Activated T-cell treated with anti-CD3 and anti-CD28 coated beads, Interleukin-2, amount 50 U/mL, for 72 hours (primary cell): ENCODE measurements at places on chromosomes 2 and 18. TPM values are rescaled to one million over a fixed set of nuclear protein-coding genes. Genes with fewer than 3 reads are reported as not detected.

GRCh38 chr2:15058015-15058720 lies 425.7 kb downstream of the LRATD1 start:
- DNase-seq = peak; percentile 30

The DPYSL5 gene
- total RNA-seq = not detected

The KRCC1 gene
- 13.2 TPM for total RNA-seq

DNA sequence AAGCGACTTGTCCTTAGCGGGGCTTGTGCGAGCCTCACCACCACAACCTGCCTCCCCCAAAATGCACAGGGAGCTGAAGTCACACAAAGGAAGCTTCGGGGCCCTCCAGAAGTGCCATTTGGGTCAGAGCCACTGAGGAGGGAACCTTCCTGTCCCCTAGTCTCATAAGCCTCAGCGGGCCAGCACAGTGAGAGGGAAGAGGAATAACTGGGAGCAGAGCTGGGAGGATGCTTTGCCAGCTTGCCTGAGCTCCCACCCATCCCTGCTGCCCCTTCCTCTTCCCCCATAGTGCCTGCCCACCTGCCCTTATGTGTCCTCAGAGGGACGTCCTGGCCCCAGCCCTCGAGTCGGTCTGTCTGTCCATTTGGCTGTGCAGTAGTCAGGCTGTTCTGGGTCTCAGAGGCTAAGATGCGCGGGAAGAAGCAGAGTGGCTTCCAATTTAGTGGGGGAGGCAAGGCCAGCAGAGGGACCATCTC lies 51.8 kb upstream of the GPR17 start:
- no peak for DNase-seq

DNA sequence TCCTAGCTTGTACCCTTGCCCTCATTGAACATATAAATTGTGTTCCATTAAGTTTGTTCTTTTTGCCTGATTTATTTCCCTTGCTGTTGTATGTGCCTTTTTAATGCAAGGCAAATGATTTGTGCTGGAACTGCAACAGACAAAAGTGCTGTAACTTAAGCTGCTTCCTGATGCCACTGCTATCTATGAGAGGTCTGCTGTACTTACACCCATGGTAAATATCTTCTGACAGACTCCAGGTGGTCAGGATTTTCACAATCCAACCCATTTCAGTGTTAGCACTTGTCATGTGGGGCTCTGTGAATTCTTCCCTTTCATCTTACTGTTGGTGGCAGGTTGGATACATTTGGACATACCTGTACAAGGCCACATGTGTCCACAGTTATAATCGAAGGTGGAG lies 63.5 kb downstream of the ARHGAP15 start:
- no peak for DNase-seq

DNA sequence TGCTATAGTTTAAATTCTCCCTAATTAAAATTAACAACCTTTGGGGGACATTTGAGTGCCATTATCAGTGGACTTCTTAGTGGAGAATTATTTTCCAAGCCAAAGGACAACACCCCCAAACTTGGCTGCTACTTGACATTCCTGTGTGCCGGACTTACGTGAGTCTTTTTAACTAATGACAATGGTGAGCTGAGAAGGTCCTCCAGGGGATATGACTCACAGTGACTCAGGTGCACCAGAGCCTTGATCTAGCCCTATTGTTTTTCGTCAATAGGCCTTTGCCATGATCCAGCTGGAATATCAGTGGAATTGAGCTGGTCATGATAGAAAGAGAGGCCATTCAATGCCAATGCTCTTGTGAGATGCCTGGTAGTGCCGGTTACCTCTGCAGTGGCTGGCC lies 118.1 kb upstream of the CXCR4 start:
- DNase-seq = no peak

- DNase-seq = no peak
Measured at GRCh38 chr2:136175868-136176267, 57.9 kb upstream of the CXCR4 start.

DNA sequence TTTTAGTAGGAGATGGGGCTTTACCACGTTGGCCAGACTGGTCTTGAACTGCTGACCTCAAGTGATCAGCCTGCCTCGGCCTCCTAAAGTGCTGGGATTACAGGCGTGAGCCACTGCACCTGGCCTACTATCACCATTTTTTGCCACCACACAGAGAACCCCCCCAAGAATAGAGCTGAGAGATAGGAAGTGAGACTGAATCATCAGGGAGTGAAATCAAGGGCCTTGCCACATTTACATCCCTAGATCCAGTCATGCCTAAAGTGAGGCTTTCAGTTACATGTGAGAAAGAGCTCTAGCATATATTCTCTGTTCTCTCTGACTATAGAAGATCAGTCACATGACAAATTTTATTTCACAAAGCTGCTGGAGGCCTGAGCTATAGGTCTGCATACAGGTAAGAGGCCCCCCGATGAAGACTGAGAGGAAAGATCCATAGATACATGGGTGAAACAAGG lies 28.0 kb upstream of the KCMF1 start:
- DNase-seq = no peak

The DSG4 gene
- not detected for total RNA-seq

DNA sequence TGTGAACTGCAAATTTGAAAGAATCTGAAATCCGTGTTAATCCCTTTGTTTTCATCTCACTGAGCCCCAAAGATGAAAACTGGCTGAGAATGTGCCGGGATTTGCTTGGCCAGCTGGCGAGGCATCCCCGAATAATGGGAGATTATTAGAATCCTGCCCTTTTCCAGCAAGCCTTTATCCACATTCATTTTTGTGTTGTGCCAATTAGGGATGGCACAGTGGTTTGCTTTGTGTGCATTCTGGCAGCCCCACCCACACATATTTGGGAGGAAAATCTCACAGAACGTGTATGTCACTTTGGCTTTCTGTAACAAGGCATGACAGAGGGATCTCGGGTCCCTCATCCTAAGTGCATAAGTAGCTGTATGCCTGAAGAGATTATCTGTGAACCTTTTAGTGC lies 405.8 kb upstream of the FAM98A start:
- DNase-seq = no peak

GRCh38 chr2:64960819-64961218 lies 28.4 kb upstream of the SLC1A4 start:
- DNase-seq = no peak

DNA sequence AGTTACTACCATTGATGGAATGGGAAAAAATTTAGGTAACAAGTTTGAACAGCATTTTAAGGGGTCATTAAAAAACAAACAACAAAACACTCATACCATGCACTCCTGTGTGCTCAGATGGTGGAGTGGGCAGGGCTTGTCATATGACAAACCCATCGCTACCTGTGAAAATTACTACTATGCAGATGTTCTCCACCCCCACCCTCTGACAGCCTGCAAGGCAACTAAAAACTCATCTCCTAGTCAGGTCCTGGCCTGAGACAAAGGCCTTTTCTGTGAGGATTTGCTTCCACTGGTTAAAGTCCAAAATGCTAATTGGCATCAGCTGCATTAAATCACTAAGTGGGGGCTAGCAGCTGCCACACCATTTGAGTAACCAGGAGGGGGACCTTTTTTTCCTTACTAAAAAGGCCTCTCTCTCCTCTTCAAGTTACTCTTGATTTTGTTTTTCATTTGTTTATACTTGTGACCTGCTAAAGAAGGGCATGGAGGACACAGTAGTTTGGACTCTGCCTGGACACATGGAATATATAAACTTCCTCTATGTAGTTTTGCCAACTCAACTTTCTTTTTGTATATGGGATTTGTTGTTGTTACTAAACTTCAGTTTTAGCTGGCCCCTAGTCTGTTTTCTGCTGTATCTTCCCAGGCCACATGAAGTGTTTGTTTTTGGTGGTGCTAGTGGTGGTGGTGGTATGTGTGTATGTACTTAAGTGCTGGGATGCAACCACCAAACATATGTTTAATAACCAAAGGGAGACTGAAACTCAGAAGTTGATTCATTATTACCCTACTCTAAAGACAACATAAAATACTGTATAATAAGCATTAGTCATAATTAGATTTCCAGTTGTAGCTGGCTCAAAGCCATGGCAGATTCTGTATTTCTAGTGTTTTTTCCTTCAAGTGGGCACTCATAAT lies 121.3 kb downstream of the MAP4K4 start:
- DNase-seq = no peak

DNA sequence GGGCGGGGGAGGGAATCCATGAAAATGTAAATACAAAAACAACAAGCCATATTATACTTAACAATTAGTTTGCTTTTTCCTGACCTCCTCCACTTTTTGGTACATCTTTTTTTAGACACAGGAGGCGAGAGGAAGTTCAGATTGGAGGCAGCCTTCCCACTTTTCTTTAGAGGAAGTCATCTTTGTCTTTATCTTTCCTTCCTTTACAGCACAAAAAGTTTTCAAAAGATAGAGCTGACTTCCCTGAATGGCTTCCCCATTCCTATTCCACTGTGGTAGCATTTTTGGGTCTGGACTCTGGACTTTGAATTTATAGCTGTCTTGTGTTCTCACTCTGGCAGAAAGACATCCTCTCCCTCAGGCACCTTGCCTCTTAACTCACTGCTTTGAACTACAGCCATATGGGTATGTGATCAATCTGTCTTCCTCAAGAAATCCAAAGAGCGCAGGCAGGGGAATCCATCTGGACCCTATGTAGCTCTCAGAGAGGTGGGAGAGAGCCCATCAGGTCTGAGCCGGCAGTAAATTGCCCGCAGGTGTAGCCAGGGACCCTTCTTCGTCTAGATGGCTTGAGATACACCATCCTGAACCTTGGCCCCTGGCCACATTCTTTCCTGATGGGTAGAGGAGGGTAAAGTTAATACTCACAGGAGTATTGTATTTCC lies 101.9 kb downstream of the AQP4 start:
- no peak for DNase-seq

The SKOR2 gene
- 0.70 TPM for total RNA-seq

The TFCP2L1 gene
- total RNA-seq = 0.16 TPM

- DNase-seq = no peak
Measured at GRCh38 chr2:68505603-68506159, 38.3 kb downstream of the APLF start.

The SPEG gene
- 4.8 TPM for total RNA-seq

The DNAH7 gene
- 0.02 TPM for total RNA-seq

The ATP6V1B1 gene
- total RNA-seq = not detected

- DNase-seq = no peak
Measured at GRCh38 chr18:49725809-49726674, 87.3 kb downstream of the ACAA2 start.

- DNase-seq = no peak
Measured at GRCh38 chr2:156457523-156458517, 21.6 kb downstream of the GPD2 start.

DNA sequence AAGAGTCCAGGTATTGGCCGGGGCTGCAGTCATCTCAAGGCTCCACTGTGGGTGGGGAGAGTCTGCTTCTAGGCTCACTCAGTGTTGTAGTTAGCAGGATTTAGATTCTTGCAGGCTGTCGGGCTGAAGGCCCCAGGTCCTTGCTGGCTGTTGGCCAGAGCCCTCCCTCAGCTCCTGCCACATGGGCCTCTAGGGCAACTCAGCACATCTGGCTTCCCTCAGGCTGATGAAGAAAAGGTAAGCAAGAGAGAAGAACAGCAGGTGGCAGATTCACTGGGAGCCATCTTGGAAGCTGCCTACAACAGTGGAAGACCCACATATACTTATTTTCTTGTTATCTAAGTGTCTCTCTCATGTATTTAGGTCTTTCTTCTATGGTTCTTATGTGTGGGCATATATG lies 4.3 kb downstream of the MRPS9 start:
- no peak for DNase-seq

The MRPS9 gene
- 27.3 TPM for total RNA-seq

- no peak for DNase-seq
Measured at GRCh38 chr2:10432311-10433181, 15.6 kb downstream of the ODC1 start.

- DNase-seq = no peak
Measured at GRCh38 chr2:20429528-20429927, 17.3 kb upstream of the RHOB start.

The ESPNL gene
- total RNA-seq = 0.19 TPM

DNA sequence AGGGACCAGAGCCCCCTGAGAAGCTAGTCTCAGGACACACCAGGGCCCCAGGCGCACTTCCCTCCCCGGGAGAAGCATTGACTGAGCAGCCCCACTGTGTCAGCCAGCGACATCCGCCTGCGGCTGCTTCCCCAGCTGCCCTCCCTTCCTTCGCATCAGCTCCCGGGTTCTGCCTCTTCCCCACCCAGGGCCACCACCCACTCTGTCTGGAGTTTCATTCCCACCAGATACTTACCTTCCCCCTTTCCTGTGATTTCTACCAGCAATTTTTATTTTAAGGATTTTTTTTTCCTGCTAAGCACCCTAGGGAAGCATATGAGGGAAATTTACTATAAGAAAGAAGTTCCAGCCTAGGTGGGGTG lies 99.2 kb downstream of the SMAD7 start:
- no peak for DNase-seq

DNA sequence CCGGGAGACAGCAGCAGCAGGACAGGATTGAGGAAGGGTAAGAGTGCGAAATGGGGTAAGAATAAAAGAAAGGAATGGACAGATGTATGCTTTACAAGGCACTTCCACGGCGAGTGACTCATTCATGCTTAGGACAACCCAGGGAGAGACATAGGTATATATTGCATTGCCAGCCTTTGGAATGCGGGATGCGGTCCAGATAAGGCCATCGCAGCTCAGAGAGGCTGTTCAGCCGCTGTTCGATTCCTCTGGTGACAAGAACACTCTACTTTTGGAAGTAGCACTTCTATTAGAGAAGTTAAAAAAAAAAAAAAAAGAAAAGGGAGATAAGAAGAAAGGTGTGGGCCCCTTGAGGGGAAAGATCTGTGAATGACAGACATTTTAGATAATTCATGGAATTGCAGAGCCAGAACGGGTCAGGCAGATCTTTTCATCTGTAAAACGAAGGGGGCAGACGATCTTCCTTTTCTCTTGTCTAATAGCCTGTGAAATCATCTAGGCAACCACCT lies 819 bp upstream of the NCOA1 start:
- no peak for DNase-seq

- no peak for DNase-seq
Measured at GRCh38 chr2:151048331-151049054, 213.2 kb downstream of the RBM43 start.

GRCh38 chr2:88693911-88694414 lies 2.5 kb downstream of the RPIA start:
- DNase-seq = no peak

The BIN1 gene
- 87.3 TPM for total RNA-seq

The STPG4 gene
- total RNA-seq = not detected

The SDC1 gene
- total RNA-seq = 0.16 TPM

GRCh38 chr2:8388781-8389180 lies 293.1 kb upstream of the ID2 start:
- DNase-seq = no peak
